ENCODE measurements at places on chromosomes 11 and 22.

- DNase-seq: no peak
Measured at GRCh38 chr11:106063009-106063408, 14.1 kb downstream of the KBTBD3 start.

- no peak for DNase-seq
Measured at GRCh38 chr11:67295846-67296245, 6.7 kb downstream of the ANKRD13D start.

DNA sequence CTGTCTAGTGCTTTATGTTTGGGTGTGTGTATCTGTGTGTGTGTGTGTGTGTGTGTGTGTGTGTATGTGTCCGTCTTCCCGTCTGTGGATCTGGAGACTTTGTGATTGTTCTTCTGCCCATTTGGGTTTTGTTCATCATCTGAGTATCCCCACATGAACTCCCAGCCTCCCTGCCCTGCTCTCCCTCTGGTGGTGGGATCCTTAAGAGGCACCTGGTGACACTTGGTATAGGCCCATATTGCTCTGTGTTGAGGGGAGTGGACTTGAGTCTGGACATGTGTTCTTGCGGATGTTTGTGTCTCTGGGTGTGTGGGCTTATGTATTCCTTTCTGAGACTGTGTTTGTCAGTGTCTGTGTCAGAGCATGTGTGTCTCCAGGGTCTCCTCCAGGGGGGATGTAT is 15.3 kb downstream of the RCOR2 start:
- DNase-seq: no peak

DNA sequence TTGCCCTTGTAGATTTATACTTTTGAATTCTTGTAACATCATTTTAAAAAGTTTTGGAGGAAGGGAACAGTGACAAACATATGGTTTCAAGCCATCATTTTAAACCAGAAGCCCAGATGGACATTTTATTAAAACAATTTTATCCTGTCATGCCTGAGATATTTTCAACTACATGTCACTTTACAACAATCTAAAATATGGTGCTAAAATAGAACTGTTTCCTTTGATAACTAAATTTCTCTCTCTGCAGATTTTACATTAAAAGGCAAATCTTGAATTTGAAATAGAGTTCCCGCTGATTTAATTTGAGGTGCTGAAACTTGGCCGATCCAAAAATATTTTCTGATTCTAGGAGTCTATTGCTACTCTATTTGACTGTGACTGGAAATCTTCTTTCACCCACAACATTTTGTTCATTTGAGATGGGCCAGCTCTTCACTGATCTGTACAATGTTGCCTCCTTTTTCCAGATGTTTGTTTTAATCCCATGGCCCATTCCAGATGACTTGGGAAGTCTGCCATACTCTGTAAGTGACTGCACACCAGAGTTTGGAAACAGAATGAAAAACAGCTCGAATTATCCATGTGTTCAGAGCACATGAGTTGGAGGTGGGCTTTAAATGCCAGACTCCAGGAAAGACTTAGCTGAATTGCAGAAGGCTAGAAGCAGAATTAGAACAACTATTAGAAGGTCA is 402.5 kb downstream of the TMEM135 start:
- no peak for DNase-seq

Measured in left colon (tissue), 2 donors.